AG10803 (cell line): ENCODE measurements at places on chromosomes 4 and X.

DNA sequence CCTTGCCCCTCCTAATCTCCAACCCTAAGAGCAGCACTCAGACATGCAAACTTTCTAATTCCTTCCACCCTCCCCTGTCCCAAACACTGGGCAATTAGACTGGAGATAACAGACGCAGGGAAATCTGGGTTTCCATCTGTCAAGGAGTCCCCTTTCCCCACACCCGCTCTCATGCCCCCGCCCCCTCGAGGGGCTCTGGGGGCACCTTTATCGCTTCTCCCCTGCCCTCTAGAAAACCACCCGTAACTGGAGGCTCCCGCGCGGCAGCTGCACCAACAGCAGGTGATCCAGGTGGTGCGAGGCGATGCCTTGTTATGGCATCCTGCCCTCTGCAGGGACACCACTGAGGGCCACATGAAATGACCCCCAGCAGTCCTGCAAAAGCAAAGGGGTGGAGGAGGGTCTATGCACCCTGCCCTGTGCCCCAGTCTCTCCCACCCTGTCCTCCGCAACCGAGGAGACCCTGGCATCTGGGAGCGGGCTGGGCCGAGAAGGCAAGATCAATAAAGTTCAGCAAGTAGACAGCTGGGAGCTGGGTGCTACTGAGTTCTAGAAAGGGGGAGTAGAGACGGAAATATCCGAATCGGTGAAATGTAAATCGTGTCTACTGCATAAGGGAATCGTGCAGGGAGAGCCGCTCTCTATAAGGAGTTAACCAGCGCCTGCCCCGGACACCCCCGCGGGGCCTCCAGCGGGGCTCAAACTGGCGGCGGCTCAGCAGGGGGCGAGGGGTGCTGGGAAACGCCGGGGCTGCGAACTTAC, 1.6 kb downstream of the KCTD8 start:
- DNase-seq = no peak

- no peak for DNase-seq
Observed at GRCh38 chr4:117817301-117817700, 217.0 kb upstream of the NDST3 start.

GRCh38 chr4:36024901-36025660, 219.2 kb downstream of the ARAP2 start:
- DNase-seq = no peak

- no peak for DNase-seq
Observed at GRCh38 chr4:8581094-8581861, 1.1 kb downstream of the GPR78 start.

DNA sequence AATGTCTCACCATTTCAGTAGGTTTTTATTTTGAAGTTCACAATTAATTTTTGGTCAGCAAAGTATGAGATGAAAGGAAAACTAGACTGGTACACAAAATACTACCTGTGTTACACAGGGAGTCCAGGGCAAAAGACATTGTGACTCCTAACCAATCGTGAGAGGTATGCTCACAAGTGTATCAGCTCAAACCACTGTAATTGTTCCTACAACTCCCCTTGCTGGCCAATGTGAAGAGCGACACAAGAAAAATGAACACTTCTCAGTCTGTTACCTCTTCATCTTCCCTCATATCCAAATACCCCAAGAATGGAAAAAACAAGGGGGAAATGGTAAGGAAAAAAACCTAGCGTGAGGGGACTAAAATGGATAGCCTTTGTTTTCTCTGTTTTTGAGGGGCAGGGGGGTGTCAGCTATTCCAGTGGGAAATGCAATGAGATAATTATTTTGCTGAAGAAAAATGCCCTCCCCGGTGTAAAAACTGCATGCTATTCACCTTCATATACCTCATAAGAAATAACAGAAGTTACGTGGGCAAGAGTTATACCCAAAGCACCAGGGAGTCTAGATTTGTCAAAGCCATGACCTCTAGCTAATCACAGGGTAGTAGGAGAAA, 30.6 kb upstream of the NSUN7 start:
- peak; percentile 69 for DNase-seq

- DNase-seq = no peak
Observed at GRCh38 chrX:40167850-40168479, 70.2 kb upstream of the BCOR start.

GRCh38 chr4:185656467-185656931, 121.2 kb upstream of the PDLIM3 start:
- peak; percentile 58 for DNase-seq

DNA sequence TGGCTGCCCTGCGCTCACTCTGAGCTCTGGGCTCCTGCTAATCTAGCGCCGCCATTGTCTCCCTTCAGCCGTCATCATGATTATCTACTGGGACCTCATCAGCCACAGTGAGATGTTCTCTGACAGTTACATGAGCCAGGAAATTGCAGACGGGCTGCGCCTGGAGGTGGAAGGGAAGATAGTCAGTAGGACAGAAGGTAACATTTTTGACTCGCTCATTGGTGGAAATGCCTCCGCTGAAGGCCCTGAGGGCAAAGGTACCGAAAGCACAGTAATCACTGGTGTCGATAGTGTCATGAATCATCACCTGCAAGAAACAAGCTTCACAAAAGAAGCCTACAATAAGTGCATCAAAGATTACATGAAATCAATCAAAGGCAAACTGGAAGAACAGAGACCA, 21.8 kb upstream of the PIN4 start:
- DNase-seq = no peak

- DNase-seq = peak; percentile 68
Observed at GRCh38 chrX:153471663-153472280, 1.4 kb upstream of the HAUS7 start.
